ENCODE measurements at places on chromosomes 1 and 21. TPM values are rescaled to one million over a fixed set of nuclear protein-coding genes. Genes with fewer than 3 reads are reported as not detected.

LCE1B gene
- total RNA-seq, result not detected

LAMC1 gene
- total RNA-seq, result 620 TPM

LRRC7 gene
- under 0.01 TPM for total RNA-seq

ATP6V1G3 gene
- total RNA-seq, result not detected

PRR9 gene
- 0.22 TPM for total RNA-seq

PEF1 gene
- total RNA-seq, result 103 TPM

OR2L8 gene
- not detected for total RNA-seq

GRHL3 gene
- not detected for total RNA-seq

TSACC gene
- not detected for total RNA-seq

SYT2 gene
- not detected for total RNA-seq

SAMSN1 gene
- not detected for total RNA-seq

All from placental pericyte (primary cell).